ENCODE measurements at places on chromosomes 4 and X. TPM values are rescaled to one million over a fixed set of nuclear protein-coding genes. Genes with fewer than 3 reads are reported as not detected.
A peak's percentile ranks its signal among the peaks of the same experiment; 100 is the strongest.

The CYLC1 gene
- total RNA-seq, result not detected

DNA sequence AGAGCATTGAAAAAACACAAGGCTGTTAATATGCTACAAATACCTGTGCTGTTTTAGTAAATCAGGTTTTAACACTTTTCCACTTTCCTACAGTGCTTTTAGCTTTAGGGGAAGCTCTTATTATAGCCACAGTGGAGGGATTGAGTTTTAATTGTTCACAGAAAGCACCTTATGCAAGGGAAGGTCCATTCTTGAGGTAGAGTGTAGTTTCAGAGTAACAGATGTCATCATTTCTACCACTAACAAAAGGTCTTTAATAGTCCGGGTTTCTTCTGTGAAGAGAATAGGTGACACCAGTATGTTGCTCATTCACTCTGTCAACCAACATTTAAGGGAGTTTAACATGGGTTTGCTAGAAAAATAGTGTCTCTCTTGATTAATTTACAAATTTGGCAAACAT is 104.4 kb downstream of the STIM2 start:
- no peak for DNase-seq

GRCh38 chr4:2698504-2698903 is 57.6 kb downstream of the TNIP2 start:
- DNase-seq, result no peak

DNA sequence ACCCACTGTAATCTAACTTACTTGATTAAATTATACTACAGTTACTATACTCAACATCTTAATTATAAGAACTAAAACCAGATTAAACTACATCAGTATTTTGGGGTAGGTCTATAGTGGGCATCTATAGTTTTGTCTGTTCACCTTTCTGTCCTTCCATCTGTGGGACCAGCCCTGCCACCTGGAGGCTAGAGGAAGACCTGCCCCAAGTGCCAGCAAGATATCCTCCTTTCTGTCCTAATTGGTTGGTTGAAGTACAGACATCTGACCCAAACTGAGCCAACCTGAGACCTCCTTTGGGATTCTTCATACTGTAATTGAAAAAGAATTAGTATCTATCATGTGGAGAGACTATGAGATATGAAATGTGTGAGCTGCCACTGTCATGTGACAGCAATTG is 172.2 kb upstream of the TLL1 start:
- DNase-seq, result no peak

The UCP1 gene
- total RNA-seq, result not detected

The ZNF674 gene
- 2.5 TPM for total RNA-seq

GRCh38 chr4:128427832-128428366 is 140.3 kb upstream of the PGRMC2 start:
- DNase-seq, result peak; percentile 21

- DNase-seq, result peak; percentile 56
Measured at GRCh38 chrX:39645178-39645895, 452.4 kb downstream of the BCOR start.

- DNase-seq, result no peak
Measured at GRCh38 chrX:14779580-14779979, 93.3 kb downstream of the FANCB start.

DNA sequence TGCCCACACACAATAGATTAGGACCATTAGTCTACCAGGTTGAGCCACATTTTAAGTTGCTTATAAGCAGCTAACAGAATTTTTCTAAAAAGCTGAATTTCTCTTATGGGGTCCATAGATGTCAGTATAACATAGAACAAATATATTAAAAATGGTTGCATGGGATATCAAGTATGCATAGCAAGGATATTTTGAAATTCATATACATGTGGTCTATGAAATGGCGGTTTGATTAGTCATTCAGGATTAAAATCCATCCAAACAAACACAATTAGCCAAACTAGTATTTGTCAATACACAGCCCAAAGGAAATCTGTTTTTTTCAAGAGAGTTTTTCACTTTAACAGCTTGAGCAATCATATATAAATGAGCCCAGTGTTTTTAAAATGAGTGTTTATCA is 33.5 kb upstream of the AMOT start:
- no peak for DNase-seq

DNA sequence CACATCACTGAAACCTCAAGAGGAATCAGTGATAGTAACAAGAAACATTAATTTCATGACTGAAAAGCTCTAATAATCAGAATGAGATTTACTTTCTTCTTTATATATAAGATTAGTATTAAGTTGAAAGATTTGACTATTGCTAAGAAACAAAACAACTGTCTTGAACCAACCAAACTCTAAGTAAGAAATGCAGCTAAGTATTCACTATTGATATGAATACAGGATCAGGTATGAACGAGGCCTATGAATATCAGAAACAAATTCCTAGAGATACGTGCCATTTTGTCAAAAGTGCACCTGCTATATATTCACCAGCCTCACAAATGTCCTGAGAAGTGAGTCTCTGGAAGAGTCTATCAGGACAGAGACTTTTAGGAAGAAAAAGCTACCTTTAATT is 32.1 kb downstream of the GATB start:
- no peak for DNase-seq

- no peak for DNase-seq
Measured at GRCh38 chr4:159505266-159505975, 402.5 kb downstream of the RAPGEF2 start.

DNA sequence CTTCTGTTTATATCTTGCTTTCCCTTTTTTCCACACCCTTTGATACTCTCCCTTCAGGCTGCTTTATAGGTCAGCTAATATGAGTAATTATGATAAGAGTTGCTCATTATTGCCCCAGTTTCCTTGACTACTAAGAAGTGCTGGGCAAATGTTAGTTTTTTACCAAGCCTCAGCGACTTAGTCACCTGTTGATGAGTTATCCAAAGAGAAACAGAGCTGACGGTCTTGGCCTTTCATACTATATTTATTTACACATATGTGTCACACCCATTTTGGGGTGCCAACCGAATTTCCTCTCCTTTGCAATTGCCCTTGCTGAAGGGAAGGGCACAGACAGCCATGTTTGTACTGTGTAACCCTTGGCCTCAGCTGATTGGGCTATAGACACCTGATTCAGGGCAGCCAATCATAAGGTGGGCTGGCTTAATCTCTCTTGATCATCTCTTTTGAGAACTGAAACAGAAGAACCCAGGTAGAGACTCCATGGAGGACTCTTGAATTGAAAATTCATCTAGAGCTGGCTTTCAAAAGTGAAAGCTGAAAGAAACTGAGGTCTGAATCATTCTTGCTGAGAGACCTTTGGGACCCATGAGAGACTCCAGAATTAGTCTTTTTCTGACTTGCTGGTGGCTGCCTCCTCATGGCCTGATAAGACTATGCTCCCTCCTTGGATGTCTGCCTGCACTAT is 111.7 kb upstream of the RPS6KA3 start:
- DNase-seq, result no peak

DNA sequence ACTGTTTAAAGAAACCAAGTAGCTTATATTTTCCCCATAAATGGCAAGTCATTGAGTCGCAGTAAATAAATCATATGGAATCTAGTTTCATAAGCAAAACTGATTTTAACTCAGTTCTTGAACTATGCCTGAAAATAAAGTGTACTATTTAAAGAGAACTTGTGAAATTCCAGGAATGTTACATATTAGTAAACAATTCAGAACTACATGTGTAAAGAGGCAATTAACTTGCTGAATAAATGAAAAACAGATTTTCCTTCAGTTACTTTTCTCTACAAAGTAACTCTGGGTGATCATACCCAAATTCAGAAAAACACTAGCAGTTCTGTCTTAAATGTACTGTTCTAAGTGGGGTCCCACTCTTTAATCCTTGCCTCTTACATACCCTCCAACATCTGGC is 236.1 kb upstream of the EDNRA start:
- DNase-seq, result no peak

- no peak for DNase-seq
Measured at GRCh38 chrX:103729015-103729414, 18.3 kb downstream of the TMEM31 start.

DNA sequence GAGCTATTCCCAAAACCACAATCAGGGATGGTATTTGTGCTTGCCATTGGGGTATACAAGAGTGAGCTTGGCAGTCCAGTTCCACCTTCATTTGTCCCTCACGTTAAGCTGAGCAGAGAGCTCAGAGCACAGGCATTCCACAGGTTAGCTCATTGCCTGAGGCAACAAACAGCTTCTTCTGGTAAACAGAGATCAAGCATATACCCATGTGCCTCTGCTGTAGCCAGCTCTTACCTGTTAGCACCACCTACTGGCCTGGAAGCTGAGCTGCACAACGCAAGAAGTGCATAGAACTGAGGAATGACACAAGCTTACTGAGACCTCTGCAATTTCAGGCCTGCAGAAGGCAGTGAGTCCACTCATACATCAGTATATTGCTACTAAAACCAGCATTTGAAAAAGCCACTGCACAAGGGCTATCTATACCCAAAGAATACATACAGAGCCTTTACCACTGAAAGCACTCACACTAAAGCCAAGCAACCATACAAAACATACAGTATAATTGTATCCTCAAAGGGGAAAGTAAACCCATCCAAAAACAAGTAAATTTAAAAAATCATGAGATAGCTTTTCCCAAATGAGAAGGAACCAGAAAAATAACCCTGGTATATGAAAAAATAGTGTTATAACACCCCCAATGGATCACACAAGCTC is 258.3 kb upstream of the GABRA2 start:
- no peak for DNase-seq

The OTUD4 gene
- 25.9 TPM for total RNA-seq

The SAGE1 gene
- not detected for total RNA-seq

DNA sequence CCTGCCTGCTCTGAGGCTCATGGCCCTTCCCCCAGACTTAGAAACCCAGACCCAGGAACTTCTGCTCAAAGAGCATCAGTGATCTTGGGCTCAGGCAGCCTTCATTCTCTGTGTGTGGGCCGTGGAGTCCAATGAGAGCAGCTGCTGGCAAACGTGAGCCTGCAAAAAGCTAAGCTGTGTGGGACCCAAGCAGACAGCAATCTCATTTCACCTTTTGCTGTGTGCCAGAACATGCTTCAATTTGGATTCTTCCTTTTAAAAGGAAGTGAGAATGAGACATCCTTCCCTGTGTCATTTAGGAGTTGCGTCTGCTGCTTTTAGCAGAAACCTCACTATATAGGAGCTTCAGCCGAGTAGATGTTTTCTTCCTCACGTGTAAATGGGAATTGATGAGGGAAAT is 238.5 kb downstream of the EVC2 start:
- no peak for DNase-seq

- no peak for DNase-seq
Measured at GRCh38 chr4:41880022-41880837, 55.0 kb upstream of the TMEM33 start.

The ATP6AP2 gene
- total RNA-seq, result 46.3 TPM

- no peak for DNase-seq
Measured at GRCh38 chrX:28324321-28324721, 262.9 kb upstream of the IL1RAPL1 start.

The JCHAIN gene
- total RNA-seq, result 0.57 TPM

The MAPK10 gene
- 5.9 TPM for total RNA-seq

DNA sequence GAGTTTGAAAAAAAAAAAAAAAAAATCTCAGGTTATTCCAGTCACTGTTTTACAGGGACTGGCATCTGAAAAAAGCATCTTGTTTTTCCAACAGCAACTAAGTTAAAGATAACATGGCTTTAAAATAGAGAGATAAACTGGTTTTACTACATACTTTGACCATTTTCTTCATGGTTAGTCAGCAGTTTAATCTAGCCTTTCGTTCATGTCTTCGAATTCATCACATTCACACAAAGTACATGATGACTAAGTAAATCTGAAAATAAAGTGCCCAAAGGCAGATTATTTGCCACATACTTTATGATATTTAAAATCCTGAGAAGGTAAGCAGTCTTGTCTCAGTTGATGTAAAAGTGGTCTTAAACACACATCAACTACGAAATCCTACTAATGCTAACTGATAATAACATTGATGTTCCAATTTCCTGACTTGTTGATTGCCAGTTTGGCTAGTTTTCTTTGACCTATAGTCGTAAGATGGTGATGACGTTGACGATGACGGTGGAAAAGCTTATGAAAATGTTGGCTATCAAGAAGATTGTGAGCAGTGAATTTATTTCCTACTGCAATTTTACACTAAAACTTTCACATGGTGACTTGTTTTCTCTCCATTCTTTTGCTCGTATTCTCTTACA is 540.5 kb upstream of the BOD1L1 start:
- DNase-seq, result no peak

DNA sequence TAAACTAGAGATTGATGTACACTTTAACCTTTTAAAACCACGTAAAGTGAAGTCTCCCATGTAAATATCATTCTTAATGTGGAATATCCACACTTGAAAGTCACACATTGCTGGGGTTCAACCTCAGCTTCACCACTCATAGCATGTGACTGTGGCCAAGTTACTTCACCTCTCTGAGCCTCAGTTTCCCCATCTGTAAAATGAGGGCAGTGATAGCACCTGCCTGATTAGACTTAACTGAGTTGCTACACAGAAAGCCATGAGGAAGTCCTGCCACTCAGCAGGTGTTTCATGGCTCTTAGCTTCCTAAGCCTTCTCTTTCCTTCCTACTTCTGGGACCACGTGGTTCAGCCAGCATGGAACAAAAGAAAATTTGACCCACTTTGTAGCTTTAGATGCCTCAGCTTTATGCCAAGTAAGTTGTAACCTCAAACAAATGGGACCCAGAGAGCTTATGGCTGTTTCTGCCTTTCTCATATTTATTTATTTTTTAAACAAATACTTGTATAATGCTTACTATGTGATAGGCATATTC is 277.3 kb upstream of the KLF3 start:
- DNase-seq, result no peak

The ATP8A1 gene
- total RNA-seq, result 21.0 TPM

- DNase-seq, result no peak
Measured at GRCh38 chr4:82578935-82579334, 17.1 kb upstream of the TMEM150C start.

The PDE6B gene
- 4.1 TPM for total RNA-seq

The DIPK2B gene
- total RNA-seq, result 13.7 TPM

The PNMA5 gene
- total RNA-seq, result not detected

- no peak for DNase-seq
Measured at GRCh38 chrX:50889582-50889981, 21.0 kb upstream of the BMP15 start.

The HSFX4 gene
- total RNA-seq, result not detected

GRCh38 chrX:123487669-123488068 is 245.2 kb downstream of the THOC2 start:
- no peak for DNase-seq

The DUX4 gene
- total RNA-seq, result not detected

DNA sequence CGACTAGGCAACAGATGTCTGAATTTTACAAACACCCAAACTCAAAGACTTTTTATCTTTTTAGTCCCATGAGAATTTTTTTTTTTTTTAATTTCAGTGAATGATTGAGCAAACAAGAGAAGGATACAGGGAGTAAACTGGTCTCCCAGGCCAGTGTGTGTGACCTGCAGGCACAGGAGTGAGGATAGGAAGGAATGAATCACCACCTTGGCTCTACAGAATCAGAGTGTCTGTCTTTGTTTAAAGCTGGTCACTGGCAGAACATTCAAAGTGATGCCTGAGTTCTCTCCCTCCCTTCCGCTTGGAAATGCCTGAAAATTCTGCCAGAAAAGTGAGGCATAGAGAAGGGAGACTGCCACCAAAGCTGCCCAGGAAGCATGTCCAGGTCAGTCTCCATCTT is 69.5 kb downstream of the PARM1 start:
- no peak for DNase-seq

Data from heart right ventricle (tissue), 16 donors.